ENCODE measurements at places on chromosomes 7 and 10.

DNA sequence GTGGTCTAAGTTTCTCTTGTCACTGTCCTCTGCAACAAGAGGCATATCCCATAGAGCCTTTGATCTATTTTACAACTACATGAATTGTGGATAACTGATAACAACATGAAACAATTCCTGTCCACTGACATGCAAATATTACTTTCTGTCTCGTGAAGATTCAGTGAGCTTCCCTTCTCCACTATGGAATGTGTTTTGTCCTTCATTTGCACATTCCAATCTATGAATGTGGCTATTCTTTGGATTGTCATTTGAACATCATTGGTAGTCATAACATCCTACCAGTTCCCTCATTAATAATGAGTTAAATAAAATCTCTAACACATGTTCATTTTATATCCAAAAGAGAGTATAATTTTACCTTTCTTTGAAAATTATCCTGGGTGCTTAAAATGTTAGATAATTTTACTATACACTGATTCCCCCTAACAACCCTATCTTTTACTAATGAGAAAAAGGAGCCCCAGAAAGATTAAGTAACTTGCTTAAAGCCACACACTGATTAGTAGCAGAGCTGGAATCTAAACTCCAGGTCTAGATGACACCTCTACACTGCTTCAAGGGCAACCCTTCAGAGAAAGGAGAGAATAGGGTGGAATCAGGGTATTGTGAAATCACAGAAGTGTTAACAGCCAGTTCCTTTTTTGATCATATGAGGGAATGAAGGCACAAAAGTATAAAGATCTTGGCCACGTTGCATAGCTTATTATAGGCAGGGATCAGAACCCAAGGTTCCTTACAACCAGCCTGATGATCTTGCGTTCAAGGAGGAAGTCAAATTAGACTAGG, 39.1 kb downstream of the PDE1C start:
- no peak for DNase-seq
- H3K4me3 ChIP-seq = no peak overlapping the region
- H3K36me3 ChIP-seq = no peaks in the 10 kb centered on the region
- H3K27me3 ChIP-seq = no peaks in the 10 kb centered on the region

DNA sequence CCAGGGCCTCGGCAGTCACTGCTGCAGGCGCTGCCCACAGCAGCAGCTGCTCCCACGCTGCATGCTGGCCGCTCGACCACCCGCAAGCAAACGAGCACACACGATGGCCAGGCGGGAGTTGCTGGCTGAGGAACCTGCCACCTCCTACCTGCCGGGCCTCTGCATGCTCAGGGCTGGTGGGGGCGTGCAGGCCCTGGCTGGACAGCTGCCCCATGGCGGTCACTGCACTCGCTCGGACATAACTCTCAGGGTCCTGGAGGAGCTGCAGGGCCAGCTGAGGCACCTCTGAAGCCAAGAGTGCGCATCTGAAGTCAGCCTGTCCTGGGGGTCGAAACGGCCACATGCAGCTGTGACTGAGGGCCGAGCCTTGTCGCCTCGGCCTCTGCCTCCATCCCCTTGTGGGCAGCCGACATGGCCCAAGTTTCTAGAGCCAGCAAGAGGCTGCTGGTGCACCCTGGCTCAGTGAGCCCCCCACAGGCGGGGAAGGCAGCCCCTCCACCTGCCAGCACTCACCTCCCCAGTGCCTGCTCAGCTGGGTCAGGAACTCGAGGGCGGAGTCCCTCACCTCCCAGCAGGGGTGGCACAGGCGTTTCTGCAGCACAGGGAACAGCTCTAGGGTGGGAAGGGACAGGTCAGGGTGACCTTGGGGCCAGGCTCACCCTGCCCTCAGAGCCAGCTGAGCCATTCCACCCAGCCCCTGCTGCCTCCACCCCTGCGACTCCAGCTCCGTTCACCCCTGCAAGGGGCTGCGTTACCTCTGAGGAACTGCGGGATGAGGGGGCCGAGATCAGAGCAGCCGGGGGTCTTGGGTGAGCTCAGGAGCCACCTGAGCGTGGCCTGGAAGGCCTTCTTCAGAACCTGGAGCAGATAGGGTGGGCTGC, 16.1 kb downstream of the BRAT1 start:
- no peak overlapping the region for H3K4me3 ChIP-seq
- no peaks in the 10 kb centered on the region for H3K27me3 ChIP-seq
- peaks cover 42% of the 10 kb centered on the region for H3K36me3 ChIP-seq
- no peak for DNase-seq
- H3K27ac ChIP-seq = no peak overlapping the region
- H3K4me1 ChIP-seq = peaks cover 7% of the 10 kb centered on the region

GRCh38 chr7:15236952-15237351, 324.9 kb downstream of the AGMO start:
- no peaks in the 10 kb centered on the region for H3K4me1 ChIP-seq
- H3K4me3 ChIP-seq = no peak overlapping the region
- no peak overlapping the region for H3K27ac ChIP-seq
- H3K36me3 ChIP-seq = no peaks in the 10 kb centered on the region

DNA sequence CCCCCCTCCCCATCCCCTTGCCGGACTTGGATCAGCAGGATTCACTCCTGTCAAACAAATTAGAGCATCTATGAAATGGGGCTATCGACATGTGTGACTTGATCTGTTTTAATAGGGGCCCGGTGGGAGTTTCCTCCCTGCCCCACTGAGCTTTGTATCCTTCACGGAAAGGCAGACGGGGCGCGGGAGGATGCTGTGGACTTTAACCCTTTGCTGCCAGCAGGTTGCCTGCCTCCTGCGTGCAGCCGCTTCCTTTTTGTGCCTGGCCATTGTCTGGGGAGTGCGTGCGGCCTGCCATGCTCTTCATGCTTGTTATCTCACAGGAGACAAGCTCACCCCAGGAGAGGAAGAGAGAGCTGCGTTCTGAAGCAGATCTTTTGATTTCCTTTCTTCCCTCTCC, 512.8 kb upstream of the GALNT17 start:
- no peak overlapping the region for H3K27ac ChIP-seq
- peaks cover 9% of the 10 kb centered on the region for H3K4me1 ChIP-seq
- no peak overlapping the region for H3K4me3 ChIP-seq
- no peak for DNase-seq
- no peaks in the 10 kb centered on the region for H3K27me3 ChIP-seq
- H3K36me3 ChIP-seq = no peaks in the 10 kb centered on the region

DNA sequence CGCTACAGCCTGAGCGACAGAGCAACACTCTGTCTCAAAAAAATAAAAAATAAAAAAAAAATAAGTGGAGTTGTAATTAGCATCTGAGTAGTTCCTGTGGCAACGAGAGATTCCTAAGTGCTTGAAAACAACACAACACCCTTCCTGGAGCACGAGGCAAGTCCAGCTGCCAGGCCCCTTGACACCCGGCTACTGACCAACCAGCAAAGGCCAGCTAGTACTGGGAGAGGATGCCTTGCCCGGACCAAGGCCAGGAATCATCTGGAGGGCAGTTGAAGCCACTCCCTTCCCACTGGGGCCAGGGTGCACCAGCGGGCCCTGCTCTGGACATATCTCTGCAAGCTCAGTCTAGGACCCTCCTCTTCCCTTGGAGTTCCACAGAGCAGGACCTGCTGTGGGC, 536 bp downstream of the C10orf105 start:
- peak; percentile 2 for DNase-seq
- H3K4me3 ChIP-seq = no peak overlapping the region
- H3K4me1 ChIP-seq = no peaks in the 10 kb centered on the region
- H3K27me3 ChIP-seq = peaks cover 4% of the 10 kb centered on the region

Data from mesenchymal stem cell (in vitro differentiated cells and primary cell).